ENCODE measurements at places on chromosomes 4 and X. TPM values are rescaled to one million over a fixed set of nuclear protein-coding genes. Genes with fewer than 3 reads are reported as not detected.
A peak's percentile ranks its signal among the peaks of the same experiment; 100 is the strongest.

DNA sequence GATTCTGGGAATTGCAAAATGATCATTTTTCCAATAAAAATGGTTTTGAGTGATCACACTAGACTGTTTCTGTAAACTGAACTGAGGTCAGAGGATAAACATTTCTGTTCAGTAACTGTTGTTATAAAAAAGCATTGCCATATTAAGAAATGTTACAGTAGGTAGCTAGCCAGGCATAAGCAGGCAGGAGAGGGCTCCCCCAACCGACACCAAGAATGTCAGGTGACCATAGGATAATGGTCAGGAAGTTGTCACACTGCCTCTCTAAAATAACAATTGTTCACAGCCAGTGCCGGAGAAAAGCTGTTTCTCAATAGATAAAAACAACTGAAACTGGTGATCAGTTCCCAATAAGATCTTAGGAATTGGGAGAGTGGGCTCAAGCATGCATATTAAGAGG lies 306.2 kb upstream of the SLIT2 start:
- no peak for DNase-seq

The LGI2 gene
- total RNA-seq = not detected

The EPHA5 gene
- not detected for total RNA-seq

- DNase-seq = peak; percentile 4
Observed at GRCh38 chrX:77389891-77390290, 57.3 kb upstream of the FGF16 start.

GRCh38 chr4:188145601-188146000 lies 6.4 kb downstream of the TRIML1 start:
- DNase-seq = no peak

The NUDT10 gene
- not detected for total RNA-seq

DNA sequence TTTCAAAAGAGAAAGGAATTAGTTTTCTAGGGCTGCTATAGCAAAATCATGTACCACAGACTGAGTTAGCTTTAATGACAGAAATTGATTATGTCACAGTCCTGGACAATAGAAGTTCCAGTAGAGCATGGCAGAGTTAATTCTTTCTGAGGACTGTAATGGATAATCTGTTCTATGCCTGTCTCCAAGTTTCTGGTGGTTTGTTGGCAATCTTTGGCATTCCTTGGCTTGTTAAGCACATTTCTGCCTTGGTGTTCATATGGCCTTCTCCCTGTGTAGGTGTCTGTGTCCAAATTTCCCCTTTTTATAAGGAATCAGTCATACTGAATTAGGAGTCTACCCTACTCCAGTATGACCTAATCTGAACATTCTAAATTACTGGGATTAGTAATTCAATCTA lies 336.1 kb upstream of the PABPC4L start:
- DNase-seq = no peak

GRCh38 chr4:40210776-40211175 lies 13.9 kb downstream of the RHOH start:
- DNase-seq = no peak

The AKAP17A gene
- 28.3 TPM for total RNA-seq

DNA sequence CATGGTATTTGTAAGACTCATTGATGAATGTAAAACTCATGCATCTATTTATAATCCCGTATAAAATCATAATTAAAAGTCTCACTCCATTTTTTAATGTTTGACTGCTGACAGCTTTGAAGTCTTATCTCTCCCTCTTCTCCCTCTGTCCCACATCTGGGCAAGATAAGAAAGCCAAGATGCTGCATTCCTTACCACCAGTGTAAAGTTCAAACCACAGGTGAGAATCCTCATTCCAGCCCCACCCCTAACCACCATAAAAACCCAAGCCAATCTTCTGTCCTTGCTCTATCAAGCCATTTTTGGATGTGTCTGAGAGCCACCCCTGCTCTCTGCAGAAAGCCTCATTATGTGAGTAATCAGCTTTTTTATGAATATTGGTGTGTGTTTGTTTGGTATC lies 59.3 kb upstream of the MAGED1 start:
- no peak for DNase-seq

The DMP1 gene
- total RNA-seq = not detected

The GAGE12E gene
- total RNA-seq = not detected

The ETDA gene
- total RNA-seq = not detected

- no peak for DNase-seq
Observed at GRCh38 chr4:137905930-137906329, 336.2 kb downstream of the SLC7A11 start.

DNA sequence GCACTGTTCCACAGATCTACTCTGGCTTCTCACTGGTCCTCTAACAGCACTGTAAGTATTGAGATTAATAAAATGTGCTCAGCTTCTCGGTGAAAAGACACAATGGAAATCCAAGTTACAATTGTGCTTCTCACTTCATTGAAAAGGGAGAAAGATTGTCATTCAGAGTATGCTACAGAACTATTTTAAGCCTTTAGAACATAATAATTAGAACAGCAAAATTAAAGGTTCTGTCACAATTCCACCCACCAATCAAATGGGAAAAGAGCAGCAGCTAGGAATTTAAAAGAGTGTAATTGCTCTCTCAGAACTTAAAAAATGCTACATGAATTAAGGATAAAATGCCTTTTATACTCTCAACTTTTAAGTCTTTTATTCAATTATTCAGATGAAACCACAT lies 329.4 kb downstream of the ANK2 start:
- DNase-seq = no peak
